HT1080 (cell line): ENCODE measurements at places on chromosomes 1 and 21.

DNA sequence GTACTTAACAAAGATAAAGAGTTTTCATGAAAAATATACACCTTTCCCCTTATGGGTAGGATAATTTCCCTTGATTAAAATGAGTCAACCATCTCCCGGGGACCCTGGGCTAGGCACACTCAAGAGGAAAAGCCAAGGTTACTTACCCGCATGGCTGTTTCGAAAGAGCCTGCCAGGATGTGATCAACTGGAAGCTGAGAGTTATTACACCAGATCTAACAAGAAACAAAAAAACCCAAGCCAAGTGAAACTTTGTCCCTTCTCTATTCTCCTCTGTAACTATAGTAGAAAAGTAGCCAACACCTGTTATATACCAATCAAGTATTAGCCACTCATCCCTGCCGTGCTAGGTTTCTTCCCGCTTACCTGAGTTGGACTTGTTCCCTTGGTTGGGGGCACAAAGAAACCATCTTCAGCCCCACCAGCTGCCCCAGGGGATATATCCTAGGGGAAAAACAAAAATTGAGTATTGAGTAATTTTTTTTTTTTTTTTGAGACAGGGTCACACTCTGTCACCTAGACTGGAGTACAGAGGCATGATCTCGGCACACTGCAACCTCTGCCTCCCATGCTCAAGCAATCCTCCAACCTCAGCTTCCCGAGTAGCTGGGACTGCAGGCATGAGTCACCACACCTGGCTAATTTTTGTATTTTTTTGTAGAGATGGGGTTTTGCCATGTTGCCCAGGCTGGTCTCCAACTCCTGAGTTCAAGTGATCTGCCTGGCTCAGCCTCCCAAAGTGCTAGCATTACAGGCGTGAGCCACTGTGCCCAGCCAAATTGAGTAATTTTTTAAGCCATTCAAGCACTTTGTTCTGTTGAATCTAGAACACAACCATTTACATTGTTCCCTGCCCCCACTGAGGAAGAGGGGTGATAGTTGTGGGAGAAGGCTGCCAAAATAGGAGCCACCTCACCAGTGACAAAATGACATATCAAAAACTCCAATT lies 8.4 kb upstream of the PEX19 start:
- DNase-seq, result no peak

DNA sequence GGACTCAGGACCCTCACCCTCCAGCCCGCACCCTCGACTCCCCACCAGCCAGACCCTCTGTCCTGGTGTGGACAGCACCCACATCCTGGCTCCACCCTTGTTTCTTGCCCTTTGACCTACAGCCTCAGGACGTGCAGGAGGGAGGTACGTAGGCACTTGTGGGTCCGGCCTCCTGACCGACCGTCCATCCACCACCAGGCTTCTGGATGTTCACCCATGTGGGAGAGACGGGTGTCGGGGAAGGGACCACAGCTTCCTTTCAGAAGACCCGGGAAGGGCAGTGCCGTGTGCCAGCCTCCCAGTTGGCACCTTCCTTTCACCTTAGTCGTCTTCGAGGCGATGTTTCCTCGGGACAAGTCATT lies 61.4 kb downstream of the PRKCZ start:
- DNase-seq, result no peak

- no peak for DNase-seq
These were observed 879 bp upstream of the PLPPR5 start for GRCh38 chr1:99005537-99005942.

DNA sequence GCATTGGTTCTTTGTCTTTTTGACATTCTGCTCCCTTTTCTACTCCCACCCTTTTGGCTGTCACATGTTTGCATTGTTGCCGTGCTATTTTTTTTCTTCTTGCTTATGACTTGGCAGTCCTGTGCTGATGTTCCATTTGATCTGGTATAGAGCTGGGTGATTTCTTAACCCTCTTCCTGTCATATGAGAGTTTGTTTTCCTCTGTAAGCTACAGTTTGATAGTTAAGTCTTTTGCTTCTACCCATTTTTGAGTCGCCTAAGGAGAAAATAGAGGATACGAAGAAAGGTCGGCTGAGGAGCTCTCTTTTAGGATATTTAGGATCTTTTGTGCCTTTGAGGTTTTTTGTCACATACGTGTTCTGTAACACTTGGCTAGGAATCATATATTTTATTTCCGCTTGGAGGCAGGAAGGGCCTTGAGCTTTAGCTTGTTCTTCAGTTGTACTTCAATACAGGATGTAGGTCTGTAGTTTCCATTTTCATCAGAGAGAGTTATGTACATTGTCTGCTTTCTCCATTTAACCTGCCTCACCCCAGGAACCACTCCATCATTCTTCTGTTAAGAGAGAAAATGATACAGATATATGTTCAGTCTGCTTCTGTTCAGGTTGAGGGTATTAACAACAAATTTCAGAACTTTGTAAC lies 150.7 kb downstream of the BACH1 start:
- no peak for DNase-seq

GRCh38 chr1:151384584-151384983 lies 12.1 kb upstream of the SELENBP1 start:
- DNase-seq, result no peak

- DNase-seq, result no peak
These were observed 95.7 kb downstream of the GLIS1 start for GRCh38 chr1:53643041-53643880.

GRCh38 chr21:16596369-16596768 lies 866.6 kb downstream of the USP25 start:
- DNase-seq, result no peak

DNA sequence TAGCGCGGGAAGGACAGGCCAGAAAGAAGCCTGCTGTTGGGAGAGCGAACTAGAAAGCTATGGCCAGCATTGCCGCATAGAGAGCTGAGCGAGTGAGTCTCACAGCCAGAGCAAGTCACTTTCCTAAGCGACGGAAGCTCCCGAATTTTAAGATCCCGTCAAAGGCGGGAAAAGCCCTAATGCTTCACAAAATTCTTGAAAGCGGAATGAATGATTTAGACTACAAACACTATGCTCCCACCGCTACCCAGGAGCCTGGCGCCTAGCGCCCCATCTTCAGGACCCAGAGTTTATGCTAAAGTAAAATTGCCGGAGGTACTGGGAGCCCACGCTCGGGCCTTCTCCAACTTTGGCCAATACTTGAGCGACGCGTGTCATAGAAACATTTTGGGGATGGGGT lies 409.9 kb upstream of the ESRRG start:
- no peak for DNase-seq

- no peak for DNase-seq
These were observed 34.8 kb downstream of the WDR4 start for GRCh38 chr21:42844411-42845113.

DNA sequence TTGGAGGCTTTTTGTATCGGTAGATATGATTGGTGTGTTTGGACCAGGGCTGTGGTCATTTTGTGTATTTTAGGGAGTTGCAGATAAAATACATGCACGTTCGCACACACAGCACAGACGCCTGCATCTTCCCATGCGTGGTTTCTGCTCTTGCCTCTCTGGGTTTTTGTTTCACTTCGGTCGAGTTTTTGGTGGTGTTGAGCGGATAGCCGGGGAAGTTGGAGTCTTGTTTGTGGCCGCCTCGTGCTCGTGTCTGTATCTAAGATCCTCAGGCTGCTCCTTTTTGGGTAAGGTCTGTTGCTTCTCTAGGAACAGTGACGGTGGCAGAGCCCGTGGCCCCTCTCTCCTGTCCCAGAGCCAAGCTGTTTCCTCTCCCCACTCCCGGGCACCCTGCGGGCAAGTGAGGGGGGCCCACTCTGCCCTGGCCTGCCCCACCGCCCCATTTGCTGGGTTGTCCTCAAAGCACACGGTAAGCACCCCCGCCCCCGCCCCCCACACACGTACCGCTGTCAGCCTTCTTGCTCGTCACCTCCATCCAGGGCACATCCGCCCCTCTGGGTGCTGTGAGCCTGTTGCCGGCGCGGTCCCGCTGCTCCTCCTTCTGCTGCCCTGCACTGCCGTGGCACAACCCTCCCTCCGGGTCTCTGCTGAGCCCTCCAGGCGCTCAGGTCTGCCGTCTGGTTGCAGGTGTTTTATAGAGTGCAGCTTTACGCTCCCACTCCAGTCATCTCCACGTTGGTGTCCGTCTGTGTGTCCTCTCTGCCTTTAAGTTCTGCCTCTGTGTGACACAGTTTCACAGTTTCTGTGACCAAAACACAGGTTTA lies 51.9 kb downstream of the AGPAT3 start:
- DNase-seq, result no peak
